ENCODE measurements at places on chromosomes 4 and X.

GRCh38 chrX:76159453-76159852 lies 13.4 kb upstream of the PBDC1 start:
- no peak for DNase-seq

DNA sequence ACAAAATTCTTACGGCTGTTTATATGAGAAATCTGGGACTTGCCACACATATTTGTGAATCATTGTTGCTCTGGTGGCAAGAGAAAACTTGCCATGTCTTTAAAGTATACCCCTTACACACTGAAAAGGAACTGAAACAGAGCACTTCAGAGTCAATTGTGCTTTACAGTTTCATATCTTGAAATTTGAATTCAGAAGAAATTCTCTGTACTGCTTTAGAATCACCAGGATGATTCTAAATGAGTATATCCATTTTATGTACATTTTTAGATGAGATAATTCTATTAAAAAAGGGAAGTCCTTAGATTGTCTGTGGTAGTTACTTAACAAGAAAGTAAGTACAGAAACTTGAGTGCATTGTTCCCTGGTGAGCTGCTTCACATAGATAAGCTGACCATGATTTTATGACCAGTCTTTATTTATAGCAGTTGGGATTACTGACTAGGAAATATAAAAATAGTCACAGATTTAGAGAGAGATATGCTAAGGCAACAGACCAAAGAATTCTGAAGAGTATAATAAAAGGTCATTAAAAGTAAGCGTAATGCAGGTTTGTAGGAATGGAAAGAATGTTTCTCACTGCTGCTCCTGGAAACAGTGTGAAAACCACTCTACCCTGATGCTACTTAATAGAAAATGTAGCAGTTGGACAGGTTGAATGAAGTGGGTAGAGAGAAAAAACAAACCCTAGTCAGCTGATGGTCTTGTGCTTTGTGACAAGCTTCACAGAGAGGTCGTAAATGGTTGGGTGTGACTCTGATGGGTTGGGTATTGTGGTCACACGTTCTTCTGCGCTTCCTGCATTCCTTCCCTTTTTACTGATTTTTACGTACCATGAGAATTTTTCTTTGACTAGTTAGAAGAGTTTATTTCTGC lies 41.0 kb downstream of the FNIP2 start:
- no peak for DNase-seq

DNA sequence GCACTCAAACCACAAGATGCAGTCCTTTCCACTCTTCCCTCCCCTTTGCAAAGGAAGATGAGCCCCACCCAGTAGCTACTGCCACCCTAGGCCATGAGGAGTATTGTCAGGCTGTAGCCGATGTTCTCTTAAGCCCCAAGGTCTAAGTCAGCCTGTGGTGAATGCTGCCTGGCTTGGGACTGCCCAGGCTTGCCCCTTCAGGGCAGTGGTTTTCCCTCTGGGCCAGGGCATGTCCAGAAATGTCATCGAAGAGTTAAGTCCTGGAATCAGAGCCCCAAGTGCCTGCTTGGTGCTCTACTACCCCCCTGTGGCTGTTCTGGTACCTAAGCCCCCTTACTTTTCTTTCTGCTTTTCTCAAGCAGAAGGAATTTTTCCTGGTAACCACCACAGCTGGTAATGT lies 11.8 kb upstream of the PGK1 start:
- DNase-seq = no peak

- no peak for DNase-seq
These were observed 141.9 kb downstream of the SLIT2 start for GRCh38 chr4:20393486-20394100.

DNA sequence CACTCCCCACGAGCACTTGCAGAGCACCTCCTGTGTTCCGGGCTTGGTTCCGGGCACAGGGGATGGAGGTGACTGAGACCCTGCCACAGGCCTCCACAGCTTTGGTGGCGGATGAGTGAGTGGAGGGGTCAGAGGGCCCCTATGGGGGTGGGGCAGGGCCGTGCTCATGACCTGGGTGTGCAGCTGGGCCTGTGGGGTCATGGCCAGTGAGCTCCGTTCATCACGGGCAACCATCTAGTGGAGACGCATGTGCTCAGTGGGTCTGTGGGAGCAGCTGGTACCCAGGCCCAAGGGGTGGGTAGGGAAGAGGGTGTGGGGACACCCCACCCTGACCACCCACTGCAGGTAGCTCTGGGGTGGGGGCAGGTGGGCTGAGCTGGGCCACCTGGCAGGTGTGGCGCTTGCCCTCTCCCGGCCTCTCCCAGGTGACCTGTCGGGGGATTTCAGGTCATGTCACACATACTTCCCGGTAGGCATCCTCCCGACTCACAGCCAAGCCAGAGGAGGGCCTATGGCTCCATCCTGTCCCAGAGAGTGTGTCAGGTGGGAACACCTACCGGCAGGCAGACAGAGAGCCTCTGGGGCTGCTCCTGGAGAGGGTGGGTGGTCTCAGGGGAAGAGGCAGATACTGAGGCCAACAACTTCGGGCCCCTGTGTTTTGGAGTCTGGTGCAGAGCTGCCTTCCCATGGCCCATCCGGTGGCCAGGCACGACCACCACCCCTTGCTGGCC lies 3.6 kb downstream of the PSAPL1 start:
- DNase-seq = no peak

GRCh38 chr4:189656641-189657040 lies 284.0 kb upstream of the FRG1 start:
- no peak for DNase-seq

DNA sequence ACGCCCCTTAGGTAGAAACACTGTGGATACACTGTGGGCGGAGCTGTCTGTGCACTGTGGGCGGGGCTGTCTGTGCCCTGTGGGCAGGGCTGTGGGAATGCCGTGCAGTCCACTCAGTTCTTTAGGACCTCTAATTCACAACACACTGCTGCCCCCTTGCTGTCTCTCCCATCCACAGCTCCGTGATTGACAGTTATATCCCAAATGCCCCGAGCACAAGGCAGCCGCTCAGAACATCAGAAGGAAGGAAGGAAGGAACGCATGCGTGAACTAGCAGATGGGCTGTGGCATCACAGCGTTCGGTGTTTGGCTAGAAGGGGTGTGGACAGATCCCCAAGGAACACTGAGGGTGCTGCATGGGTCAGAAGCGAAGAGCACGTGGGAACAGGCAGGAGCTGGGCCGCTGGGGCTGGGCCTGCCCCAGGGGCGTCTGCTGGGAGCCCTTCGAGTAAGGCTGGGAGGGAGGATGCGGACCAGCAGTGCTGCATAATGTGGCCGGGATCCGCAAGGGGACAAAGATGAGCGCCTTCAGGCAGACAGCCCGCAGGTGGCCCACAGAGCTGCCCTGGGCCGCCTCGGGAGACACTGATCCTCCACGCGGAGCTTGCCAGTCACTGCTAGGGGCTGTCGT lies 29.8 kb downstream of the ACOX3 start:
- DNase-seq = no peak

DNA sequence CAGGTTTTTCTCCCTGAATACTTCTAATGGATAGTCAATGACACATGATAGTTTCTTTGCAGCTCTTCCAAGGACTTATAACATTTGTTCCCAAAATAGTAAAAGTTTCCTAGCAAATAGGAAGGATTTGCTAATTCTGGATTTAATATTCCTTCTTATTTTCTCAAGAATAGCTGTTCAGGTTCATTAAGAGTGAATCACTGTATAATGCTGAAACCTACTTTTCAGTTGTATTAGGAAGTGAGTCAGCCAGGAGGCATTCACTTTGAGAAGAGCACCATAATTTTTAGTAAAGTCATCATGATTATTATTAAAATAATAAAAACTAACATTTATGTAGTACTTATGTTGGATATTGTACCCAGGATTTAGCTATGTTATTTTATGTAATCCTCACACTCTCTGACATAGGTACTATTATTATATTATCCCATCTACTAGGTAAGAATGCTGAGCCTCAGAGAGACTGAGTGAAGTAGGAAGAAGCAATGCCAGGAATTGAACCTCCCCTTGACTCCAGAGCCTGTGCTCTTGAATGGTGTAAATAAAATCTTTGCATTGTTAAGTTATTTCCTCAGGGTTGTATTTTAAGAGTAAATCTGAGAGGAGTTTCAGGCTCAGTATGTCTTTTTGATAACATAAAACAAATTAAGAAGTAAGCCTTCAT lies 114.8 kb downstream of the REELD1 start:
- no peak for DNase-seq

DNA sequence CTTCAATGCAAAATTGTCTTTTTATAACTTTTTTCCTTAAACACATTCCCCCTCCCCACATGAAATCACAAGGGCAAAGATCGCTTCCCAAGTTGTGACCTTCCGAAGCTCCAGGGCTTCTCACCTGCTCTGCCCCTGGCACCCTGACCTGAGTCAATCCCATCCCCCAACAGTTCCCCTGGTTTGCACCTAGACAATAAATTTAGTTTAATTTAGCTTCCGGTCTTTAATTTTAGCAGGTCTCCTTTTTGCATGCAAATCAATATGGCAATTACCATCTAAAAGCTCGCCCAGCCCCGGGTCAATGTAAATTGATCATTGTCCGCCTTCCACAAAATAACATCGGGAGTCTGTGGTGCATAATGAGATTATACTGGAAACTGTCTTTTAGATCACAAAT lies 6.8 kb downstream of the BCOR start:
- DNase-seq = no peak

- no peak for DNase-seq
These were observed 21.0 kb downstream of the LRPAP1 start for GRCh38 chr4:3511187-3511586.

DNA sequence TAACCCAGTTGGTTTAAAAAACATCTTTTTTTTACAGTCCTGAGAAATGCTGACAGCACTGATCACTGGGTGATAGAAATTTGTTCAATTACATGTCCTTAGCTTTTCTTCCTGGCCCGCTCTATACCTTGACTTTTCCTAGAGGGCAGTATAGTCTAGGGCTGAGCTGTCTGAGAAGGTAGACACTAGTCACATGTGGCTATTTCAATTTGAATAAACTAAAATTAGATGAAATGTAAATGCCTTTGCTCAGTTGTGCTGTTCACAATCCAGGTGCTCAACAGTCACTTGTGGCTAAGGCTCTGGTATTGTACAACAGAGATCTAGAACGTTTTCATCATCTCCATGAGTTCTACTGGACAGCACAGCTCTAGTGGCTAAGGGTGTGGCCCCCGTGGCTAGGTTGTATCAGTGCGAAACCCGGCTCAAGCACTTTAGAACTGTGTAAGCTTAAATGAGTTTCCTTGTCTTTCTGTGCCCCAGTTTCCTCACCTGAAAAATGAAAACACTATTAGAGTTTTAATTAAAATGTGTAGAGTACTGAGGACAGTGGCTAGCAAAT lies 111.6 kb upstream of the WDR17 start:
- no peak for DNase-seq

DNA sequence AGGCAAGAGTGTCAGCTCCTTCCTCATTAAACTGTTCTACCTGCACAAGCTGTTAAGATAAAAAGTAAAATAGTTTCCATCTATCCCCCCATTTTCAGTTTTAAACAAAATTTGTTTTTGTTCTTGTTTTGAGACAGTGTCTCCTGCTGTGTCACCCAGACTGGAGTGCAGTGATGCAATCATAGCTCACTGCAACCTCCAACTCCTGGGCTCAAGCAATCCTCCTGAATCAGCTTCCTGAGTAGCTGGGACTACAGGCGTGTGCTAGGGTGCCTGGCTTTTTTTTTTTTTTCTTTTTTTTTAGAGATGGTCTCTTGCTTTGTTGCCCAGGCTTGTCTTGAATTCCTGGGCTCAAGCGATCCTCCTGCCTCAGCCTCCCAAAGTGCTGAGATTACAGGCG lies 105.4 kb downstream of the HS6ST2 start:
- peak; percentile 20 for DNase-seq

- DNase-seq = no peak
These were observed 172.0 kb downstream of the FBXO8 start for GRCh38 chr4:174111422-174111821.
